ENCODE measurements at places on chromosomes 4 and X.

- DNase-seq = peak; percentile 89
These were observed 11.9 kb upstream of the HMGB2 start for GRCh38 chr4:173346074-173346473.

GRCh38 chr4:71976523-71976922 is 55.3 kb upstream of the NPFFR2 start:
- DNase-seq = no peak

DNA sequence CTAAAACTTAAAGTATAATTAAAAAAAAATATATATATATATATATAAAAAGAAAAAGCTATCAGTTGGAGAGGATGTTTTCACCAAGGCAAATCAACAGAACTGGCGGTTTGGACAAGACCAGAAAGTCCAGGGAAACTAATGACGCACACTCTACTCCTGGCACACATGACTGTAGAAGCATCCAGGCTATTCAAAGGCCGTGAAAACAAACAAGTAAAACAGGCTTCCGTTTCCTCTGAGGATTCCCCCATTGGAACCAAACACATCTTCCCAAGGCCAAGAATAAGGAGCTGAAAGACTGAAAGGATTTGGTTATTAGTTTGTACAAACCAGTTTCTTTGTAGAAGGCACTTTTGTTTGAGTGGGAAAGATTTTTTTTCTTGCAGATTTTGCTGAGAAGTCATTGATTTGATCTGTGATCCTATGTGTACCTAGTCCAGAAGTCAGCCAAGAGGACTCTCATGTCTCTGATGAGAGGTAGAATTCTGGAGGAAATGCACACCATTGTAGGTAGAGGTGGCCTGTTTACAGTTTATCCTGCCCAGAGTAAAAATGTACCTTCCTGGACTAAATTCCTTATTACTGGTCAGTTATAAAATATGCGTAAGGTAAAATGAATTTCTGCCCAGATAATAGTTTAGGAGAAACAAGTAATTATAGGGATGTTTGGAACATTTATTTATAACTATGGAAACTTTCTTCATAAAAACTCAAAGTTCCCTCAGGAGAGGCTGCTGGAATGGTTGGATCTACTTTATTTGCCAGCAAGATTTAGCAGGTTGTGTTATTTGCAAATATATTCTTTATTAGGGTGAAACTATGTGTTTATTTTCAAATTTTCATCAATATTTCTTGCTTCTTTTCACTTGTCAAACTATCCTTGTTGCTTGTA is 66.5 kb downstream of the DMP1 start:
- peak; percentile 33 for DNase-seq

DNA sequence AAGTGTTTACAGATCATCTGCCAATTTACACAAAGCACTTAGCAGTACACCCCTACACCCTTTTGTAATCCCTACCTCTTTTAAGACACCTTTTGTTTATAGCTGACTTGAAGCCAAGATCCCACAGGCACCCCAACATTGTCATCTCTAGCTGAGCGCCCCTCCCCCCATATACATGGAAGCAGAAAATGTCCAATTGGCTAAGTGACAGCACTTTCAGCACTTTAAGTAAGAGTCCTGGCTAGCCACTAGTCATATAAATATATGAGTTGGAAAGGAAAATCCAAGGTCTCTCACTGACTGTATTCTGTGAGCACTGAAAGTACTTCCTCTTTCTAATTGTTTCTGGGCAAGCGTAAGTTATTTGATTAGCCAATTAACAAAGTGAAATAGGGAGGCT is 108.2 kb downstream of the NSUN7 start:
- no peak for DNase-seq

DNA sequence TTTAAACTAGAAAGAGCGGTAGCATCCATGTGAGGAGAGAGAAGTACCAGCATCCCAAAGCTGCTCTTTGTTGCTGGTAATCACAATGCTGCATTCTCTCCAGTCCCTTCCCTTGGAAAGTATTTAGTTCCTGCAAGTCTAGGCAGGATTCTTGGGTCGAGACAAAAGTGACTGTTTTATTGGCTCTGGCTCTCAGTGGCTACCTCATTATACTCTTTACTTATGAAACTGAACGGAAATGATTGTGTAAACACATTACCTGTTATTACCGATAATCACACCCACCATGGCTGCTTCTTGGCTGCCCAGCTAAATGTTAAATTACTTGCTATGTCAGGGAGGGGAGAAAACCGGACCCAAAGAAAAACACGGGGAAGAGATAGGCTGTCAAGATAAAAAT is 26.2 kb downstream of the ATXN3L start:
- no peak for DNase-seq

DNA sequence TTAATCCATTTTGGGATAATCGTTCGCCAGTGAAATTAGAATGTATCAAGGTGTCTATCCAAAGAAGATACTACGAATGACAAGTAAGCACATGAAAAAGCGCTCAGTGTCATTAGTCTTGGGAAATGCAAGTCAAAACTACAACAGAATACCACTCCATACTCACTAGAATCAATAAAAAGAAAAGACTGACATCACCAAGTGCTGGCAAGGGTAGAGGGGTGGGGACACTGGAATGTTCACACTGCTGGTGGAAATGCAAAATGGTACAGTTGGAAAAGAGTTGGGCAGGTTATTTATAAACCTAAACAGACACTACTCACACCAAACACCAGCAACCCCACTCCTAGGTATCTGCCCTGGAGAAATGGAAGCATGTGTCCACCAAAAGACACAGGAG is 11.2 kb downstream of the WDR1 start:
- no peak for DNase-seq

DNA sequence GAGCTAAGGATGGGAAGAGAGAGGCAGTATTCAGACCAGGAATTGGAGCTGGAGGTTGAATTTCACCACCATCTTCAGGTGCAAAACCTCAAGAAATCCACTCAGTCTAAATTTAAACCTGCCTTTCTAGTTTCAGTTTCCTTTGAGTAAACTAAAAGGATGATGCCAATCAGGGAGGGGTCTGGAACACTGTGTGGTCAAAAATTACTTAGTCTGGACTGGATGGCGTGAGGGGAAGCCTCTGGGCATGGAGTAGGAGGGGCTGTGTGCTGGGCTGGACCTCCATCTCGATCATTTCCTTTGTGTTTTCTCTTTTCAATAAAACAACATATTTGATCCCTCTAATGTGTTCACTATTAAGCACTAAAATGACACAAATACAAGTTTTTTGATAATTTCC is 120.1 kb downstream of the GC start:
- DNase-seq = no peak

DNA sequence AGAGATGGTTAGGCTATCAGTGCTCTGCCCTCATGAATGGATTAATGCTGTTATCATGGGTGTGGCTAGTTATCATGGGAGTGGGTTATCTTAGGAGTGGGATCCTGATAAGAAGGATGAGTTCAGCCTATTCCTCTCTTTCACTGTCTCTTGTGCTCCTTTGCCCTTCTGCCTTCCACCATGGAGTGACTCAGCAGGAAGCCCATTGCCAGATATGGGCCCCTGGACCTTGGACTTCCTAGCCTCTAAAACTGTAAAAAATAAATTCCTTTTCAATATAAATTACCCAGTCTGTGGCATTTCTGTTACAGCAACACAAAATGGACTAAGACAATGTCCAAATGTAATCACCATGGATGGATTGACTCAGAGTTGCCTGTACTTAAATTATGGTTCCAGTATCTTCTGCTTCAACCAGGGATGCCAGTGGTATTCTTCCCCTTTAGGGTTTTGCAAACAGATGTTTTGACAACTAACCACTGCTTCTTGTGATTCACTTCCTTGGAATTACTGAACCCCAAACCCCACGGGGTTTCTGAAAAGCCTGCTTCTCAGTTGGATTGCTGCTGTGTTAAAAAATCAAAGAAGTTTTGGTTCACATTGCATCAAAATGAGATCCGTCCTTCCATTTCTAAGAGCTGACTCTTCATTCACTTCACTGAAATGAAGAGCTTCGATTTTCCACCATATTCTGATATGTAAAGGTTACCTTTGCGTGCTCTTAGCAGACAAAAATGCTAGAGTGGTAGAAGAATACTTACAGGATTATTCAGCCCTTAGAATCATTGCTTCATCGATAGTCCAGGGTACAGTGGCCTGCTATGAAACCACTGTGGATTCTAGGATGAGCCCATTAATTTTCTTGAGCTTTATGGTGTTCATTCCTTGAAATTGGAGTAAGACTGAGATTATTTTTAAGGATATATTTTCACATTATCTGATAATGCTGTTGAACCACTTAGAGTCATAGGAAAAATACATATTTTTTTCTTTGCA is 107.7 kb downstream of the FRMPD4 start:
- peak; percentile 85 for DNase-seq

DNA sequence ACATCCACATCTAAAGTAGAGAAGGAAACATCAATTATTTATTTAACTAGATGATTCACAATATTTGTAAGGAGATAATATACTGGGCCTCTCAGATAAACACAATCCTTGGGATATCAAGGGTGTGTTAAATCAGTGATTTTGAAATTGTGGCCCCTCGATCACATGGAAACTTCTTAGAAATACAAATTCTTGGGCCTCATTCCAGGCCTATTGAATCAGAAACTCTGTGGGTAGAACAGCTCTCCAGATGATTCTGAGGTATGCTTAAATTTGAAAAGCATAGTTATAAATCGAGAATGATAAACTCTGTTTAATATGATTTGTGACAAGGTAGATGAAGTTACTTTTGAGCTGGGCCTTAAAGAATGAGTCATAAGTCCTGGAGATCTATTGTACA is 64.3 kb upstream of the GPR174 start:
- DNase-seq = peak; percentile 70

- DNase-seq = no peak
These were observed 12.9 kb downstream of the TLR10 start for GRCh38 chr4:38769857-38770256.

GRCh38 chr4:82225030-82225429 is 148.8 kb downstream of the HNRNPD start:
- no peak for DNase-seq

GRCh38 chrX:43805579-43805978 is 76.7 kb downstream of the MAOB start:
- DNase-seq = no peak

- no peak for DNase-seq
These were observed 13.0 kb downstream of the DKC1 start for GRCh38 chrX:154775419-154776349.

DNA sequence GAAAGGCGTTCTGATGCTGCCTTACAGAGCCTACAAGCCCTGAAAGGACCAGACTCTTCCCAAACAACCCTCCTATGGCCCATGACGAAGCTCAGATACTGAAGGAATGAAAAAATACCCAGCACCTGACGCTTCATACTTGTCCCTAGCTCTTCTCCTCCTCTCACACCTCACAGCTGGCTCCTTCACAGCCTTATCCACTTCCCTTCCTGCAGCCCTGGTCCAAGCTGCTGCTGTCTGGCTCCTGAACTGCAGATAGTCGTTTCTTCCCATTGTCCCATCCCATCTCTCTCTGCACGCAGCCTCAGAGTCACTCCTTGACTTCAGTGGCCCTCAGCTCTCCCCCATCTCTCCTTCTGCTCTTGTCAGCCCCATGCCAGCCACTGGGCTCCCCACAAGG is 56.6 kb downstream of the FAM193A start:
- no peak for DNase-seq

All from fibroblast of upper back skin (primary cell).